ENCODE measurements at places on chromosomes 13 and 19. TPM values are rescaled to one million over a fixed set of nuclear protein-coding genes. Genes with fewer than 3 reads are reported as not detected.

SUCLA2 gene
- 48.4 TPM for total RNA-seq

ZNF585A gene
- total RNA-seq: 7.9 TPM

- DNase-seq: no peak
Observed at GRCh38 chr13:51235186-51235585, 13.0 kb downstream of the FAM124A start.

DNA sequence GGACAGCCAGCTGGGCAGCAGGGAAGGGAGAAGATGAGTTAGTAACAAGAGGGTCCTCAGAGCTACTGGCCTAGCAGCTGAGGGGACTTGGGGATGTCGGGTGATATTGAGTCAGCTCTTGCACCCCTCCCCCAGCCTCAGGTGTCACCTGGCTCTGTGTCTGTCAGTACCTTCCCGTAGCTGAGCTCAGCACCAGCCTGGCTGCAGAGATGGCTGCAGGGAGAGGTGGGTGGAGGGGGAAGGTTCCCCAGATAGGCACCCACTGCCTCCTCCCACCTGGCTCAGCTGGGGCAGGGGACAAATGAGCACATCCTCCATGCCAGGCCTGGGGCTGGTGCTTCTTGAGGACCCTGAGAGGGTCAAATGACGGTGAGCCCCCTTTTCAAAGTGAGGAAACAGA, 6.8 kb upstream of the KPTN start:
- no peak for DNase-seq

DNA sequence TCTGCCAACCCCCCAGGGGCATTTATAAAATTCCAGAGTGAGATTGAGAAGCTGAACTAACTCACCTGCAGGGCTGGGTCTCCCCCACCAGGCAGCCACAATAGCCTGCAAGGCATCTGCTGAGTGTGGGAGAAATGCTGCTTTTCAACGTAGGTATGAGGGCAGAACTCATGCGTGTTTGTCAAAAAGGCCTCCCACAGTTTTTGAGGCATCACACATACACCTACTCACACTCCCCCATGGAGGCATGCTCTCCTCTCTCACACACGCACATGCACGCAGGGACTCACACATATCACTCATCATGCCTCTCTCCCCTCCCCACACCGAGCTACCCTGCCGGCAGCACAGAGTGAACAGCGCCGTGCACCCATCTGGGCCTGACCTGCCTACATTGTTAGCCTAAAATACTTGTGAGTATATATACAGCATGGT, 390.5 kb downstream of the FGF9 start:
- DNase-seq: no peak
